ENCODE measurements at places on chromosomes 12 and 14. TPM values are rescaled to one million over a fixed set of nuclear protein-coding genes. Genes with fewer than 3 reads are reported as not detected.

The DLGAP5 gene
- 0.54 TPM for total RNA-seq

The SPX gene
- total RNA-seq: not detected

The GPR68 gene
- 3.6 TPM for total RNA-seq

The GLIPR1L1 gene
- not detected for total RNA-seq

The OSGEP gene
- total RNA-seq: 47.4 TPM

The RTL1 gene
- not detected for total RNA-seq

The CHURC1 gene
- total RNA-seq: 46.7 TPM

The SLCO1C1 gene
- total RNA-seq: not detected

The MYO1H gene
- total RNA-seq: not detected

The GPR135 gene
- total RNA-seq: 0.64 TPM

The AKAP6 gene
- 2.4 TPM for total RNA-seq

The BCL2L2 gene
- 1.4 TPM for total RNA-seq

The CACNA2D4 gene
- total RNA-seq: 5.0 TPM

The SYNDIG1L gene
- total RNA-seq: not detected

The ZDHHC22 gene
- not detected for total RNA-seq

The PLA2G1B gene
- total RNA-seq: not detected

The CD69 gene
- total RNA-seq: 502 TPM

The RAN gene
- 342 TPM for total RNA-seq

Measured in CD8-positive, alpha-beta T cell (primary cell).